ENCODE measurements at places on chromosomes 4 and X.

DNA sequence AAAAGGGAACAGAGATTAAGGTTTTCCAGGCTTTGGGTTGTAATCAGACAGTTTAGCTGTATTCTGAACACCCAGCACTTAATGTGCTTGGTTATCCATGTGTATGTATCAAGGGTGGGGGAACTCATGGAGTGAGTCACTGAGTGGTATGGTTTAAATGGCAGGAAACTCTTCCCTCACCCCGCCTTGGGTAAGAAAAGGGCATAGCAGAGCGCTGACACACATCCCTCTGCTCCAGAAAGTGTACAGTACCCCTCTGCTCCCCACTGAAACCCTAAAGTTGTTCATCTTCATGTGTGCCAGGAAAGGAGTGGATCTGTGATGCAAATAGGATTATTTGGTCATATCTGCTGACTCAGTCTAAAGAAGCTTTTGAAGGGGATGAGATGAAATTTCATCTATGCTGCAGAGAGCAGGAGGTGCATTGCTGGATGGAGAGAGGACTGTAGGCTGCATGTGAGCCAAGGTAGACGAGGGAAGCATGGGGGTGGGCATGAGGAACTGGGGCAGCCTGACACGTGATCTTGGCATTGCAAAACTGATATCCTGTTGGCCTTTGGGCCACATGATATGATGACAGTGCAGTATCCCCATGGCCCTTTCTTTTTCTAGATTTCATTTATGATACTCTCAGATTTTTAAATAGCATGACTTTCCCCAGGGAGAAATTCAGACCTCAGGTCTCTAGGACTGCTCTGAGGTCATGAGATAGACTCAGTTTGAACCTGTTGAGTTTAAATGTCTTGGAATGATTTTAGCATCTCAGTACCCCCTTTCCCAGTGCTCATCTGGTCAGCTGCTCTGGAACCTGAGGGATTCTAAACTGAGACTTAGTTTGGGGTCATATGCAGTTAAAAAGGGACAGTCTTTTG is 84.8 kb downstream of the TMEM164 start:
- no peak for DNase-seq

- DNase-seq = no peak
These were observed 64.5 kb downstream of the FTHL17 start for GRCh38 chrX:31007321-31007720.

GRCh38 chr4:148062301-148062950 is 330.5 kb downstream of the ARHGAP10 start:
- DNase-seq = no peak

GRCh38 chr4:5143940-5144339 is 92.7 kb downstream of the STK32B start:
- DNase-seq = no peak

- DNase-seq = peak; percentile 89
These were observed at the start of gene CENPI for GRCh38 chrX:101097546-101098453. CENPI (plus strand) TSS chrX:101098204; CDS start chrX:101101071, 2,867 bp downstream.

GRCh38 chr4:122827258-122827878 is 737 bp downstream of the FGF2 start:
- DNase-seq = no peak

DNA sequence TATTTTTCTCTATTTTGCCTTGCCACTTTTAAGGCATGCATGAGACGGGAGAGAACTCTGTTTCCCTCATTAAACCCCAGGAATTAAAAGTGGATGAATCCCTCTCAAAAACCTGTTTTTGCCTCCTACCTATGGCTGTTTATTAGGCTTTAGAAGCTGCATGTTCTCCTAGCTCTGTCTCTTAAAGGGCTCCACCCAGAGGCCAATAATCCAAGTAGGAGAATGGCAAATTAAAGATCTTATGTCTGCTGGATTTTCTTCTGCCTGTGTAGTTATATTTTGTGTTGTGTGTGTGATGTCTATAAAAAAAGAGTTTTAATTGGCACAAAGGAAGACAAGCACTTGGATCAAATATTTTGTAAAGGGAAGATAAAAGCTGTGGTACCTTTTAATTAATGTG is 32.4 kb downstream of the MAGEC1 start:
- no peak for DNase-seq

DNA sequence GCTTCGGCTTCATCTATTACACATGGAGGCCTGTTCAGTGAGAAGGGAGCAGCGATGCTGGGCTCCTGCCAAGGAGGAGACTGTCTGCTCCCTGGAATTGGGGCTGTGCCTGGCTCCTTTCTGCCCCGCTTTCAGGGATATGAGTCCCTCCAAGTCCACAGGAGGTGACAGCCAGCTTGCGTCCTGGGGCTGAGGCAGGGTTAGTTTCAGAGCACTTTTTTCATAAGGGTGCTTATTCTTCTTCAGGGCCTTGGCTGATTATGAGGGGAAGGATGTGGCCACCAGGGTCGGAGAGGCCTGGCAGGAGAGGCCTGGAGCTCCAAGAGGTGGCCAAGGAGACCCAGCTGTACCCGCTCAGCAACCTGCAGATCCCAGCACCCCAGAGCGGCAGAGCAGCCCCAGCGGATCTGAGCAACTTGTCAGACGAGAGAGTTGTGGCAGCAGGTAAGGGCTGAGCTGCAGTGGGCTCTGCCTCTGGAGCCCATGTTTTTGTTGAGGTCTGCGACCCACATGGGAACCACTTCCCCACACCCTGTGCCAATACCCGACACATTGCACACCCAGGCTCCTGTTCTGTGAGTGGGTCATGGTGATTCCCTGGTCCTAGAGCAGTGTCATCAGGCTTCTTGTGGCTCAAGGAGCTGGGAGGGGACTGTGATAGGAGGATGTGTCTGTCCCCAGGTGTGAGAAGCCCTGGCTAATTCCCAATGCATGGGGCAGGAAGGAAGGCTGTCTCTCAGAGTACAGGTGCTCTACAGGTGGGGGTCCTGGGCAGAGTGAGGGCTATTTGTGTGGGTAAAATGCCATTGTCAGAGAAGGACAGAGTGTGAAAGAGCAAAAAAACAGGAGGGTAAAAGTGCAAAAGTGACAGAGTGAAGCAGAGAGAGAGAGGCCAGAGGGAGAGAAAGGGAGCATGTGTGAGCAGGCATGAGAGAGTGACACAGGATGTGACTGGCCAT is 47.4 kb downstream of the ZNF185 start:
- no peak for DNase-seq

DNA sequence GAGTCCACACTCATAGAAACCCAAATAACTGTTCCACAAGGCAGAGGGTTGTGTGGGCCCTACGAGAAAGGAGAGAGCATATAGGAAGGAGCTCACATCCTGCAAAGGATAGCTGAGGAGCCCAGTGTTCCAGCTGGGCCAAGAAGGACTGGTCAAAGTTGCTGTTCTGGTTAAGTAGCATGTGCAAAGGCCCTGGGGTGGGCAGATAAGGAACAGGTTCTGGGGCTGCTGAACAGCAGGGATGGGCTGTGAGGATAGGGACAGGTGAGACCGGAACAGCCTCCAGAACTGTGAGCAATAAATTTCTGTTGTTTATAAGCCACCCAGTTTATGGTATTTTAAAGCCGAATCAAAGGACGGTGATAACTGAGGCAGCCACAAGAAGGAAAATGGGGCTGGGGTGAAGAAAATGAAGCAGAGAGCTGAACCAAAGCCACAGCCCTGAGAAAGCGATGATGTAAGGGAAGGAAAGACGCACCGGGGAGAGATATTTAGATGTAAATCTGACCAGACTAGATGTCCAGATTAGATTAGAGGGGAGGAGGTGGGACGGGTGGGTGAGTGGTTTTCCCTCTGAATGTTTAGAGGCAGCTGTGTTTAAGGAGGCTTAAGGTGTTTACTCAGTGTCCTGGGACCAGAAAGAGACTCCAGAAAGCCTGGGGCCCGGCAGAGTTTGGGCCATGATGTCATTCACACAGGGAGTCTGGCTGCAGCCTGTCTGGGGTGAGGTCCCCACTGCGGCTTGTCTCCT is 180.8 kb upstream of the BCOR start:
- no peak for DNase-seq

- DNase-seq = no peak
These were observed 38.8 kb downstream of the NSG1 start for GRCh38 chr4:4425696-4426095.

DNA sequence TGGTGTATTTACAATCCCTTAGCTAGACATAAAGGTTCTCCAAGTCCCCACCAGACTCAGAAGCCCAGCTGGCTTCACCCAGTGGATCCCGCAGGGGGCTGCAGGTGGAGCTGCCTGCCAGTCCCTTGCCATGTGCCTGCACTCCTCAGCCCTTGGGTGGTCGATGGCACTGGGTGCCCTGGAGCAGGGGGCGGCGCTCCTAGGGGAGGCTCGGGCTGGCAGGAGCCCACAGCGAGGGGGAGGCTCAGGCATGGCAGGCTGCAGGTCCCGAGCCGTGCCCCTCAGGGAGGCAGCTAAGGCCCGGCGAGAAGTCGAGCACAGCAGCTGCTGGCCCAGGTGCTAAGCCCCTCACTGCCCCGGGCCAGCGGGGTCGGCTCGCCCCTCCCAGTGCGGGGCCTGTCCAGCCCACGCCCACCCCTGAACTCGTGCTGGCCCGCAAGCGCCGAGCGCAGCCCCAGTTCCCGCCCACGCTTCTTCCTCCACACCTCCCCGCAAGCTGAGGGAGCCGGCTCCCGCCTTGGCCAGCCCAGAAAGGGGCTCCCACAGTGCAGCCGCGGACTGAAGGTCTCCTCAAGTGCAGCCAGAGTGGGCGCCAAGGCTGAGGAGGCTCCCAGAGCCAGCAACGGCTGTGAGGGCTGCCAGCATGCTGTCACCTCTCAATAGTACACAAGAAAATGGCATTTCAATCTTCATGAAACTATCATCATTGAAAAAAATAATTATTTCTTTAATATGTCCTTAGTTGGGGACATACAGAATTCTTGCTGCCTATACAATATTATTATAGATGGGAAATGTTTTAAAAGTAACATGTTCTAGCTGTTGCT is 189.1 kb downstream of the SLC7A11 start:
- DNase-seq = no peak

DNA sequence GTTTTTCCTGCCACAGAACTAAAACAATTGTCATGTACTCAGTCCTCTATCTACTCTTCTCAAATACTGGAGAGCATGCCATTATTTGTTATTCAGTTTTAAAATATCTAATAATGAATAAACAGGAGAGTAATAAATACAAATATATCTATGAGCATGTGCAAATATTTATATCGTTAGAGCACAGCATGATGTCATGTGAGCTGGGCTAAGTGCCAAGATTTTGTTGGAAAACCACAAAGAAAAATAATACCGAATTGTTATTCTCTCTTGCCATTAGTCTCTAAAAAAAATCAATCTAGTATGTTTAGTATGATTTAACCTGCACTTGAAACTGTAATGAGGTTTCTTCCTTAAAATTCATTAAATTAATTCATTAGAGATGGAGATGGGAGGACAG is 97.3 kb downstream of the DDX60 start:
- no peak for DNase-seq

- no peak for DNase-seq
These were observed 24.8 kb upstream of the PTPN13 start for GRCh38 chr4:86569103-86569870.

- DNase-seq = no peak
These were observed 124.4 kb downstream of the ANK2 start for GRCh38 chr4:113173793-113174264.

DNA sequence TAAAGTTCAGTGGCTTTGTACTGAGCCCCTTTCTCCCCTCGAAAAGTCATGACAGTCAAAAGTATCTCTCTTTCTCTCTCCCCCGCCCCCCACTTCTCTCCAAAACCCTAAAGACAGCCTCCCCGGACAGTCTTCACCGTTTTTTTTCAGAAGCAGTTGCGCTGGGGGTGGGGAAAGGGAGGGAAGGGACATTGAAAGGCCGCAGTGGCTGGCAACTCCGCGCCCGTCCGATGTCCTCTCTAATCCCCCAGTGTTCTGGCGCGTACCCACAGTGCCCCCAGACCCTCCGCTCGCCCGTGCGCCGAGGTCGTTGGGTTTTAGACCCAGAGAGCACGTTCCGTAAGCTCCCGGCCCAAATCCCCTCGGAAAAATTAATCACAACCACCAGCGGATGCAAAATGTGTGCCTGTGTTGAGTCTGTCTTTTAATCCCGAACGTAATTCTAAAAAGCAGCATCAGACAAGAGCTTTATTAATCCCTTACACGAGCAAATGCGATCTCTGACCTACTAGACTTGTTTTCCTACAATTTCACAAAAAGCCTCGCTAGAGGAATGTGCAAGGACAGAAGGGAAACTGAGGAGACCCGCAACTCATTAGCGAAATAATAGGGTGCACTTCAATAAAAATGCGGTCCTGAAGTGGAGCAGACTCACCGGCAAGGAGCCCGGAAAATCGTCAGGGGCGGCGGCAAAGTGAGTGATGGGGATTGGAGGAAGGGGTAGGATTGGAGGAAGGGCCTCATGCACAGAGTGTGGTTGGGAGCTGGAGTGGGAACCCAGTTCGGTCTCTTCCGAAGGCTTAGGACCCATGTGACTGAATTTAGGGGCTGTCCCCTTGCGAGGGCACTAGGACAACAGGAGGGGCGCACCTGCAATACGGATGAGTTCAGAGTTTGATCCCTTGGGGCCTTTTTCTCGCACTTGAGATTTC is 12.2 kb upstream of the PRDM8 start:
- DNase-seq = no peak

DNA sequence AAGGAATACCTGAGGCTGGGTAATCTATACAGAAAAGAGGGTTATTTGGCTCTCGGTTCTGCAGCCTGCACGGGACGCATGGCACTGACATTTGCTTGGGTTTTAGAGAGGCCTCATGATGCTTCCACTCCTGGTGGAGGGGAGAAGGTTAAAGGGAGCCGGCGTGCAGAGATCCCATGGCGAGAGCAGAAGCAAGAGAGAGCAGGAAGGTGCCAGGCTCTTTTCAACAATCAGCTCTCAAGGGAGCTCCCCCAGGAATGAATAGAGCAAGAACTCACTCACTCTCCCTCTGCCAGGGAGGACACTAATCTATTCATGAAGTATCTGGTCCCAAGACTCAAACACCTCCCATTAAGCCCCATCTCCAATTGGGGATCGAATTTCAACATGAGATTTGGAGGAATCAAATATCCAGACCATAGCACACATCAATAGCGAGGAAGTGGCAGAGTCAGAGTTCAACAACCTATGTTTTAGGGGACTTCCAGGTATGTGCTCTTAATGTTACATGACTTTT is 109.8 kb downstream of the SORBS2 start:
- no peak for DNase-seq

DNA sequence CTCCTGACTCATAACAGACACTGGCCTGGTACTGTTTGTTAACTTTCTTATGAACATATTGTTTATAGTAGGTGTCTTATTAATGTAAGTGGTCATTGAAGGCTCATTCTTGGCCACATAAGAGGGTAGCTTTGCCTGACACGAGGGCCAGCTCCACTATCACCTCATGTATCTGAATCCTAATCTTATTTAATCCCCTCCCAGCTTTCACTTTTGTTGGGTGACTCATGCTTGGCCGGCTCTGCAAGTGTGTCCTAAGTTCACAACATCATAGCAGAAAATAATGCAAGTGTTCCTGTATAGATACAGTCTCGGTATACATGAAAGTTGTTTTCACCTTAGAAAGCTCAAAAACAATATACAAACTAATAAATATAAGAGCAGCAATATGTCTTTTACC is 283.8 kb downstream of the IQCM start:
- no peak for DNase-seq
